ENCODE measurements at places on chromosomes 11 and 22.

GRCh38 chr22:43228863-43229262 is 41.9 kb upstream of the TTLL12 start:
- H3K4me1 ChIP-seq: no peaks in the 10 kb centered on the region
- no peak overlapping the region for H3K4me3 ChIP-seq
- peaks cover 16% of the 10 kb centered on the region for H3K27me3 ChIP-seq
- no peak overlapping the region for H3K27ac ChIP-seq
- H3K36me3 ChIP-seq: peaks cover 22% of the 10 kb centered on the region

DNA sequence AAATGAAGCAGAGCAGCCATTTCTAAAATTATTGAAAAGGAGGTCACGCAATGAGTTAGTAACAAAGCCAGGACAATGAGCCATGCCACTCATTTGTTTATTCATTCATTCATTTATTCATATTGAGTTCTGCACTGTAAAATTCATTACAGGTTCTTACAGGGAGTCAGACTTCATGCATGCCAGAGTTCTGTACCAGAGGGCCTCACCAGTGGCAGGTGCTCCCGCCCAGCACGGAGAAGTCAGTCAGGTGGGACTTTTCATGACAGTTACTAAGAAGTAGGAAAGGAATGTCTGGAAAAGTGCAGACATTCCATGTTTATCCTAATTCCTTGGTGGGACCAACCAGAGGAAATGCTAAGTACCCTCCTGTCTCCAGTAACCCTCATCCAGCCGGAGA is 217.5 kb upstream of the BLID start:
- no peaks in the 10 kb centered on the region for H3K27me3 ChIP-seq
- no peak for DNase-seq
- no peak overlapping the region for H3K27ac ChIP-seq

- H3K27ac ChIP-seq: no peak overlapping the region
- H3K4me3 ChIP-seq: no peak overlapping the region
- no peaks in the 10 kb centered on the region for H3K4me1 ChIP-seq
- H3K27me3 ChIP-seq: no peaks in the 10 kb centered on the region
- peaks cover 3% of the 10 kb centered on the region for H3K36me3 ChIP-seq
Observed at GRCh38 chr11:59413646-59414045, 12.6 kb downstream of the OR5A2 start.

DNA sequence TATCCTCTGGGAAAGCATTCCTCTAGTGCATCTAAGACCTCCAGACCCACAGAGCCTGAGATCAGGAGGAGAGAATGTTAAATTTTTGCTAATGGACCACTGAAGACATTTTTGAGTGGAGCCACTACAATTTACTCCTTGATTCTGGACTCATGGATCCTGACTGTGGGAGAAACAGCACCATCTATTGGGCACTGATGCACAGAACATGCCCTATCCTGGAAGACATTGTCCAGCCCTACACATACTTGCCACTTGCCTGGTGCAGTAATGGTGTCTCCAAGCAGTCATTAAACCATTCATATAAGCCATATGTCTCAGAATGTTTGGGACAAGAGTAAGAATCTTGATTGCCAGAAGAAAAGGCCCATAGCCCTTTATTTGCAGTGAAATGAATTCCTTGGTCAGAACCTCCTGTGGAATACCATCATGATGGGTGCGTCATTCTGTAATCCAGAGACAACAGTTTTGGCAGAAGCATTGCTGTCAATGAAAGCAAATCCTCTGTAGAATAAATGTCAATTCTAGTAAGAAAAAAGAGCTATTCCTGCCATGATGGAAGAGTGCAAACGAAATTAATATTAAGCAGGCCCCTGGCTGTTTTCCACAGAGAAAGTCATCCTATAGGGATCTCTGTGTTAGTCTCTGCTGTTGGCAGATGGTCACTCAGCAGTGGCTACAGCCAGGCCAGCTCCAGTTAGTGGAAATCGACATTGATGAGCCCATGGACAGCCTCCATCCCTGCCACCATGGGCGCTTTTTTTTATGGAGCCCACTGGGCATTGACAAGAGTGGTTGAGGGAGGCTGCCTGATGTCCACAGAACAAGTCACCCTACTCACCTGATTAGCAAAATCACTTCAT is 43.5 kb downstream of the GGTLC2 start:
- peak; percentile 51 for DNase-seq
- H3K27me3 ChIP-seq: peaks cover 3% of the 10 kb centered on the region
- H3K36me3 ChIP-seq: no peaks in the 10 kb centered on the region
- H3K27ac ChIP-seq: no peak overlapping the region

DNA sequence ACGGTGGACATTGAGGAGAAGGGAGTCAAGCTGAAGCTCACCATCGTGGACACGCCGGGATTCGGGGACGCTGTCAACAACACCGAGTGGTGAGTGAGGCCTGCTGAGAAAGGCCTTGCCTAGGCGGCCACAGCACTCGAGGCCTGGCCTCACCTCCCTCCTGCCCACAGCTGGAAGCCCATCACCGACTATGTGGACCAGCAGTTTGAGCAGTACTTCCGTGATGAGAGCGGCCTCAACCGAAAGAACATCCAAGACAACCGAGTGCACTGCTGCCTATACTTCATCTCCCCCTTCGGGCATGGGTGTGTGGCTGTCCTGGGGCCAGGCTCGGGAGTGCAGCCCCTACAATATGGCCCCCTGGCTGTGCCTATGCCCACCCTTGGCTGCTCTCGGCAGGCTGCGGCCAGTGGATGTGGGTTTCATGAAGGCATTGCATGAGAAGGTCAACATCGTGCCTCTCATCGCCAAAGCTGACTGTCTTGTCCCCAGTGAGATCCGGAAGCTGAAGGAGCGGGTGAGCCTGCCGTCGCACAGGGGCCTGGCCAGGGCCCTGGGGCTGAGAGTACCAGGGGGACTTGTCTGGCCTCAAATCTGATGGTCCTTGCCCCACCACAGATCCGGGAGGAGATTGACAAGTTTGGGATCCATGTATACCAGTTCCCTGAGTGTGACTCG is 3.0 kb upstream of the GP1BB start:
- peak overlapping the region; percentile 16 for H3K27ac ChIP-seq
- H3K4me1 ChIP-seq: peaks cover 14% of the 10 kb centered on the region
- H3K27me3 ChIP-seq: peaks cover 33% of the 10 kb centered on the region
- DNase-seq: no peak
- H3K36me3 ChIP-seq: peaks cover 10% of the 10 kb centered on the region
- no peak overlapping the region for H3K4me3 ChIP-seq

Data from endothelial cell (in vitro differentiated cells).